T-cell (primary cell): ENCODE measurements at places on chromosomes 16 and 17.

GRCh38 chr17:30332057-30332542 lies 1.8 kb downstream of the TMIGD1 start:
- peak; percentile 48 for DNase-seq

DNA sequence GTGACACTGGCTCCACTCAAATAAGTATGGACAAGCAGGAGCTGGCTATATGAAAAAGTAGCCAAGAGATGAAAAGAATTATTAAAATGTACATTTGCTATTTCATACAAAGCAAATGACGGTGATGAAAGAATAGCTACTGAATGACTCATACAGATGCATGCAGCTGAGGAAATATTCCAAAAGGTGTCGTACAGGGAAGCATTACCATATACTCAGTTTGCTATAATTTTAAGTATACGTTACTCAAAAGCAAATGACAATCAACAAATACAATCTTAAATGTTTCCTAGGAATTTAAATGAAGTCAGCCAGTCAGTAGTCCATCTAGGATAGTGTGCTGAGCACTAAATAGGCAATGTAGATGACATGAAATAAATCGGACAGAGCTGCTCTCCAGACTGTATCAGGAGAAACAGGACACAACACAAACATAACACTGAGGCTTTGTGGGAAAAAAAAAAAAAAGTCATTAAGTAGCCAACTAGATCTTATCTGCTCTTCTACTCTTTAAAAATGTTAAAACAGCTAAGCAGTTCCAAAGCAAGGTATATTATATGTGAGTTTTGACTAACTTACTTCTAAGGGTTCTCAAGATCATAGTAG lies 65.0 kb downstream of the NCOR1 start:
- DNase-seq: no peak

GRCh38 chr17:63023049-63023448 lies 57.0 kb downstream of the TANC2 start:
- no peak for DNase-seq

GRCh38 chr16:56607109-56607618 lies 1.2 kb upstream of the MT2A start:
- peak; percentile 29 for DNase-seq

GRCh38 chr16:53549970-53550690 lies 47.1 kb upstream of the AKTIP start:
- DNase-seq: peak; percentile 38

DNA sequence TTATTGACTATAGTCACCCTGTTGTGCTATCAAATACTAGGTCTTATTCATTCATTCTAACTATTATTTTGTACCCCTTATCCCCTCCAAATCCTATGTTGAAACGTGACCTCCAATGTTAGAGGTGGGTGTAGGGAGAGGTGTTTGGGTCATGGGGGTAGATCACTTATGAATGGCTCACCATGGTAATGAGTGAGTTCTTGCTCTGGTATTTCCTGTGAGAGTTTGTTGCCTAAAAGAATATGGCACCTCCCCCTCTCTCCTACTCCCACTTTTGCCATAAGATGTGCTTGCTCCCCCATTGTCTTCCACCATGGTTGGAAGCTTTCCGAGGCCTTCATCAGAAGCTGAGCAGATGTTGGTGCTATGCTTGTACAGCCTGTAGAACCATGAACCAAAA lies 59.3 kb upstream of the BRD7 start:
- DNase-seq: no peak

DNA sequence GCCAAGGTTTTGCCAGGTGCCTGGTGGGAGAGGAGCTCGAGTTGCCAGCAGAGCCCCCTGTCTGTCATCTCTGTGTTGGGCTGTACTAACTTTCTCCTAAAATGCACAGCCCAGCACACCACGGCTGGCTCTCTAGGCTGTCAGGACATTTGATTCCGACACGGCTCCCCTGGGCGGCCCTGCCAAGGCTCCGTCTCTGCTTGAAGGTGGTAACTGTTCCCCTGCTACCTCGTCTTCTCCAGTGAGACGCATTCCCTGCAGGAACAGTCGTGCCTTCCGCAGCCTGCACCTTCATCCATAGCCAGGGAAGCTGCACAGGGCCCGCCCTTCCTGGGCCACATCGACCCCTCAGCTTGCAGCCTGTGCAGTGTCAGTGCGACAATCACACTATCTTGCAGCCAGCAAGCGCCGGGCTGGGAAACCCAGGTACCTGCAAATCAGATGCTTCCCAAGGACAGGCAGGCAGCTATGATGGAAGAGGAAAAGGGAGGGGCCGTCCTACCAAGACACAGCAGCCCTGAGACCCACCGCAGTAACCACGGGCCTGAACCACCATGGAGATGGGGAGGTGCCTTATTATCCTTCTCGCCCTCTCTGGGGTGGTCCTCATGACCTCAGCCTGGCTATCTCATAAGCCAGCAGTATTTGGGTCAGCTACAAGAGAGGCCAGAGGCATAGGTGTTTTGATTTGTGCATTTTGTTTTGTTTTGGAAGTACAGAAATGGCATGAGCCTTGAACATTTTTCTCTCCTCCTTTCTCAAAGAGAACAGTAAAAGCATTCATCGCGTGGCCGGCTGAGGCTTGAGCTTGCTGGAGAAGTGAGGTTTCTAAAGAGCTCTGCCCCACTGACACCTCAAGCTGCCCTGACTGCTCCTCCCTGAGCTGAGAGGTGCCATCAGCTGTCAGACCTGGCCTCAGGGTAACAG lies 361.7 kb upstream of the TNRC6C start:
- DNase-seq: no peak

- no peak for DNase-seq
These were observed 522 bp upstream of the POLDIP2 start for GRCh38 chr17:28357901-28358197.

- no peak for DNase-seq
These were observed 1.4 kb downstream of the UBE2O start for GRCh38 chr17:76451506-76451905.

DNA sequence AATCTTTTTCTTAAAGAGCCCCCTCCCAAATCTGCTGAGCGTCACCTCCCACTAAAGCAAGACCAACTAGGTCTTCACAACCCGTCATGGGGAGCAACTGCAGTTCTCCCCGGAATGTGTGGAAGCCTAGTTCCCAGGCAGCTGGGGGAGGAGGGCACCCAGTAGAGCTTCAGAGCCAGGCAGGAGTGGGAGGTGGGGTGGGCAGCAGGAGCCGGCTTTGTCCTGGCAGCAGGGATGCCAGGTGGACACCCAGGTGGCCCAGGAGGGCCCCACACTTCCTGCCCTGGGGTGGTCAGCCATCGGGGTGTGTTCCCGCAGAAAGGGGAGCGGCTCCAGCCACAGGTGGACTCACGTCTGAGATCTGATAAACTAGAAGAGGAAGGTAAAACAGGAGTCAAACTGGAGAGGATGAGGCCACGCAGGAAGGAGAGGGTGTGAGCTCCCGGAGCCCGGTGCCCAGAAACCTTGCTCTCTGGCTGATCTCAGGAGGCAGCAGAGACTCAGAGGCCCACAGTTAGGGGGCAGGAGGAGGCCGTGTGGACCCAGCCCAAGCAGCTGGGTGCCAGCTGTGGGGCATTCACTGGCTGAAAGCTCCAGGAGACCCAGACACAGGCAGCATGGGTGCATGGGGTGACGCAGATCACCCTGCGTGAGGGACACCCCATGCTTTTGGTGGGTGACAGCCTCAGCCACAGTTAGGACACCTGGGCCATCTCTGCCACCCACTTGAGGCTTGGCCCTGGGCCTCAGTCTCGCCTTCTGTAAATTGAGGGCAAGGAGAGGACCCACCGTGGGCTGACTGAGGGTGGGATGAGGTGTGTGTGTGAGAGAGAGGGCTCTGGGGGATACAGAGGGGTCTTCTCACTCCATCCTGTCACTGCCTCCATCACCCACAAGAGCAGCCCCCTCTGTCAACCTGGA lies 260.8 kb upstream of the TNRC6C start:
- no peak for DNase-seq

DNA sequence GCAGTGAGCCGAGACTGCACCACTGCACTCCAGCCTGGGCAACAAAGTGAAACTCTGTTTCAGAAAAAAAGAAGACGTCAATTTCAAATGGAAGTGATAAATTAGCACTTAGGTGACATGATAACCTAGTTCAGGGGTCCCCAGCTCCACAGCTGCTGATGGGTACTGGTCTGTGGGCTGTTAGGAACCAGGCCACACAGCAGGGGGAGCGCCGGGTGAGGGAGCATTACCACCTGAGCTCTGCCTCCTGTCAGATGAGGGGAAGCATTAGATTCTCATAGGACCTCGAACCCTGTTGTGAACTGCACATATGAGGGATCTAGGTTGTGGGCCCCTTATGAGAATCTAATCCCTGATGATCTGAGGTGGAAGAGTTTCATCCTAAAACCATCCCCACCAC lies 253.0 kb downstream of the FOXL1 start:
- no peak for DNase-seq

- DNase-seq: no peak
These were observed 396.5 kb upstream of the PMFBP1 start for GRCh38 chr16:72568502-72568901.

- no peak for DNase-seq
These were observed 12.2 kb downstream of the CMC2 start for GRCh38 chr16:80994451-80994850.

DNA sequence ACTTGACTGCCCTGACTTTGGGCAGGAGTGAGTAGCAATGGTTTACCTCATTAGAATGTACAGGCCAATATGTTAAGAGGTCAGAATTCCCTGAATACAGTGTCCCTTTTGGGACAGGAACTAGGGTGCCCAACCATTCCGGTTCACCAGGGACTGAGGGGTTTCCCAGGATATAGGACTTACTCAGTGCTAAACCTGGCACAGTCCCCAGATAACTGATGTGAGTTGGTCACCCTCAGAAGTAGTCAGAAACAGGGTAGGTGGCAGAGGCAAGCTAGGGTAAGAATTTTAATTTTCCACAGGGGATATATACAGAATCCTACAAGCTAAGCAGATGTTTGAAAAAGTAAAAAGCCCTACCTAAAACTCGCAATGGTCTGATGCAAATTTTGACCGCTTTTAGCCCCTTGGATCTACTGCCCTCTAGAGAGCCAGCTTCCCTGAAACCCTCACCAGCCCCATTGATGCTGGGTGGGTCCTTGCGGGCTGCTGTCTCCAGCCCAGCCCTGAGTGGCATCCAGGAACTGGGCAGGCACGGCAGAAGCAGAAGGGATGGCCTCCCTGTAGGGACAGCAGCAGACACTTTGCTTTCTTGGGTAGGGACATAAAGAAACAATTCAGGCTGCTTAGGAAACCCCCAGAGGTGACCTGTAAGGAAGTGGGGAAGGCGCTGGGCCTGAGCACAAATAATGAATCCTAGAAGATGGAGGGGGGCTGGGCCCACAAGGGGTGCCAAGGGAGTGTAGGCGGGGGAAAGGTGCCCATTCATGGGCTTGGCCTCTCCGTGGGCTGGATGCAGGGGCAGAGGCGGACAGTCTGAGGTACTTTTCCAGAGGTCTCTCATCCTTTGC lies 434.8 kb downstream of the SLC39A11 start:
- no peak for DNase-seq
